ENCODE measurements at places on chromosomes 11 and 22.
A peak's percentile ranks its signal among the peaks of the same experiment; 100 is the strongest.

- no peak for DNase-seq
These were observed 2.9 kb downstream of the PHLDB1 start for GRCh38 chr11:118610225-118610772.

GRCh38 chr11:44809283-44809682, 82.5 kb downstream of the TSPAN18 start:
- DNase-seq: no peak

DNA sequence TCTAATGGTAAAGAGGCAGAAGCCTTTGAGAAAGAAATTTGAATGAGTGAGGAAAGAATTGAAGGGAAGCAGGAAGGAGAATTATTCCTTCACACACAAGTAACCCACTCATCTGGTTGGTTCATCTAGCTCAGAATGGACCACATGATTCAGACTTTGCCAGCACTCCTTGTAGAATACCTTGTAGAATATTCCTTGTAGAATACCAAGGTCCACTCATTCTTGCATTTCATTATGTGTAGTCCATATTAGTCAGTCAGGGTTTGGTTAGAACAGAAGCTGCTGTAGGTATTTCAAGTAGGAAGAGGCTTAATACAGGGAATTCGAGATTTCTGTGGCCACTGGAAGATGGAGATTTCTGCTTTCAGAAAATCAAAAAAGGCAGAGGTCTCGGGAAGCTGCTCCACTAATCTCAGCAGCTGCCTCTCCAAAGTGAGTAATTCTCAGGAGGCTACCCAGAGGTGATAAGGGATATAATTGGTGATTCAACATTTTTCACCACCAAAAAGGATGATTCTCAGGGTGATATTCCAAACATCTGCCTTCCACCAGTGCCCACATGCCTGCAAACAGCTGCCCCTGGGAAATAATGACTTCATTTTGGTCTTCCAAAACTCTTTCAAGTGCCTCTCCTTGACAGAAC, 329.1 kb downstream of the TMEM135 start:
- no peak for DNase-seq

DNA sequence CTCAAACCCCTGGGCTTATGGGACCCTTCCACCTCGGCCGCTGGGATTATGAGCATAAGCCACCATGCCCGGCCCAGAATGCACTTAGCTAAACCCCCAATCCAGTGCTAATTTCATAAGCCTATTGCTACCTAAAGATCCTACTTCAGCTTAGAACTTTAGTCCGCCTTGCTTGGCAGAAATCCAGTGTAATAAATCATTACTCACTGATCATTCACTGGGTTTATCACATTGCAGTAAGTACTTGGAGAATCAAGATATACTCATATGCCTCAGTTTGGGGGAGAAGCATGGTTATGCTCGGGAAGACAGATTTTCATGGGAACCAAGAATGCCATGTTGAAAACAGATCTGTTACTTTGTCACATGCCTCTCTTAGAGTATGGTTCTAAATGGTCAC, 3.8 kb upstream of the TBRG1 start:
- DNase-seq: no peak

- DNase-seq: no peak
These were observed 1.7 kb upstream of the TUT1 start for GRCh38 chr11:62592989-62593421.

- peak; percentile 6 for DNase-seq
These were observed 13.6 kb downstream of the MRPL21 start for GRCh38 chr11:68889948-68890446.

- no peak for DNase-seq
These were observed 6.6 kb upstream of the CDC42BPG start for GRCh38 chr11:64850979-64851567.

- DNase-seq: no peak
These were observed 24.3 kb downstream of the NEU3 start for GRCh38 chr11:75013051-75013450.

DNA sequence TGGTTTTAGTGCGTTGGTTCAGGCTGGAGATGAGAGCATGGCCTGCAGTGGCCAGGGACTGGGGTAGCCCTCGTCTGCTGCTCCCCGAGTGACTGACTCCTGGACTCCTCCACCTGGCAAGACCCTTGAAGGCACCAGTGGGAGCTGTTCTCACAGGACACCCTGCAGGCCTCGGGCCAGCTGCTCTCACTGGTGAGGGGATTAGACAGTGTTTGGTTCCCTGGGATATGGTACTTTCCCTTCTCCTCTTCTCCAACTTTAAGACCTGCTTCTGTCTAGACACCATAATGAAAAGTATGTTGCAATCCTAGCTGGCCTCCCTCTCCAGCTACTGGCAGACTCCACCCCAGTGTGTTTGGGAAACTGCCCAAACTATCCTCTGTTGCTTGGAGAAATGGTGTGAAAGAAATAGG, 168.8 kb upstream of the CADM1 start:
- DNase-seq: no peak

DNA sequence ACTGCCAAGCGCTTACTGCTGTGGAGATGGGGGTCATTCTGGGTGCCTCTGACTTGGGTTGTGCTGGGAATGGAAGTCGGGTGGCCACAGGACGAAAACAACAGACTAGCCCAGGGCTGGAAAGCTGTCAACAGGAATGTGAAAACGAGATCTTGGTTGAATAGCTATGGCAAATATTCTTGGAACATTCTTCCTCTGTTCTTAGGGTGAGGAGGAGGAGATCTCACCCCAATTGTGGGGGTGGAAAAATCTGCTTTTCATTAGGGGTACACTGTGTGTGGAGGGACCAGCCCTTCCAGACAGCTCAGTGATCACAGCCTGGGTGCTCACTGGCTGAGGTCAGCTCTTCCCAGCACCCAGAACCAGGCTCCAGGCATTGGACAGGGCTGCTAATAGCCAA, 52.0 kb upstream of the PRSS23 start:
- DNase-seq: no peak

GRCh38 chr11:15500643-15501042, 385.9 kb downstream of the INSC start:
- DNase-seq: no peak

GRCh38 chr11:10351435-10351764, 46.5 kb downstream of the ADM start:
- no peak for DNase-seq

DNA sequence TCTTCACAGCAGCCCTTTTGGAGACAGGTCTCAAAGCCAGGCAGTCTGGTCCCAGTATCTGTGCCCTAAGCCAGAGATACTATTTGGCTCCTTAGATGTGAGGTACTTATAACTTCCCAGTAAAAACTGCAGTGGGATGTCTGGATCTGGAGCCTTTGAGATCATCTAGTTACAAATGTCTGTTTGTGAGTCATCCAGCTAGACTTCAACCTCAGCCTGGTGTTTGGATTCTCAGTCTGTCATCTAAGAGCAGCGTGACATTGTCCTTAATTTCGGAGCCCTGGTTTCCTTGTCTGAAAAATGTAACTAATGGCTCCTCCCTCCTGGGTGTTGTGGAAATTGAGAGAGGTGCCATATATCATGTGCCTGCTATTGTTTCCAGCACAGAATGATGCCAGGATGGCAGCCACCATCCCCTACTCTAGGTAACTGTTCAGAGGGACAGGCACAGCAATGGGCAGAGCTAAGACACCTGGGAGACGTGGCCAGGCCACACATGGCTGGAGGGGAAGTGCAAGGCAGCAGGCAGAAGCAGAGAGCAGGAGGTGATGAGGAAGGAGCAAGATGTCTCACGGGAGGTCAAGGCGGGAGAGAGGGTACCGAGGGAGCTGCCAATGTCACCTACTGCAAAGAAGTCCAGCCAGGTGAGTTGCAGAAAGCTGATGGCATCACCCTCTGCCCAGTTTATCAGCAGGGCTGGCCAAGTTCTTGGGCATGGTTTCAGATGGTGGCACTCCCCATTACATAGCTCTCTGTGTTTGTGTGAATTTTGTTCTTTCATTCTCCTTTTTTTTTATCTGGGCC, 20.6 kb upstream of the ST3GAL4 start:
- DNase-seq: no peak

GRCh38 chr11:95985174-95985808, 61.4 kb upstream of the MTMR2 start:
- no peak for DNase-seq

GRCh38 chr11:13495929-13496328, at the start of gene PTH:
Gene PTH, minus strand, starts transcription at chr11:13495997. Its CDS starts 3,142 bp downstream, at chr11:13492855.
- DNase-seq: no peak

DNA sequence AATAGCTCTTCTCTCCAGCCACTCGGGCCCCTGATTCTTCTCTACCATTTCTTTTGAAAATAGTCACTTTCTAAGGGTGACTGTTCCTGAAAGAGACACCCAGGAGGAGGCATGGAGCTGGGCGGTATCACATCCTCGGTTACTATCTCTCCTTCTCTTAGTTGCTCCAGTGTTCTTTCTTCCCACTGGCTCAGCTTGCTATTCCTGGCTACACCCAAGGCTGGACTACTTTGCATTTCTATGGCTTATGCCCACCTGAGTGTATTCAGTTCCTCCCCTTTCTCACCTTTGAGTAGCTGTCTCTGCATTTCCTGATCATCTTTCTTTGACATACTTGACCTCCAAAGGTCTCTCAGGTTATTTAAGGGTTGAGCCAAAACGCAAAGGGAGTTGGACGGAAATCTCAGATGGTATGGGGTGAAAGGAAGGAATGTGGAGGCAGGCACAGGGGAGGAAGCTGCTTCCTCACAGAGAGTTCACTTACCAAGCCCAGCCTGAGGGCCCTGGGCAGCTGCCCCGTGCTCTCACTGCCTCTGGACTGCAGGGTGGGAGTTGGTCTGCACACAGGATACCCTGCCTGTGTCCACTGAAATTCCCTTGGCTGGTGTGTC, 155.7 kb downstream of the SNX19 start:
- no peak for DNase-seq

- no peak for DNase-seq
These were observed 4.1 kb upstream of the SAC3D1 start for GRCh38 chr11:65036931-65037330.

DNA sequence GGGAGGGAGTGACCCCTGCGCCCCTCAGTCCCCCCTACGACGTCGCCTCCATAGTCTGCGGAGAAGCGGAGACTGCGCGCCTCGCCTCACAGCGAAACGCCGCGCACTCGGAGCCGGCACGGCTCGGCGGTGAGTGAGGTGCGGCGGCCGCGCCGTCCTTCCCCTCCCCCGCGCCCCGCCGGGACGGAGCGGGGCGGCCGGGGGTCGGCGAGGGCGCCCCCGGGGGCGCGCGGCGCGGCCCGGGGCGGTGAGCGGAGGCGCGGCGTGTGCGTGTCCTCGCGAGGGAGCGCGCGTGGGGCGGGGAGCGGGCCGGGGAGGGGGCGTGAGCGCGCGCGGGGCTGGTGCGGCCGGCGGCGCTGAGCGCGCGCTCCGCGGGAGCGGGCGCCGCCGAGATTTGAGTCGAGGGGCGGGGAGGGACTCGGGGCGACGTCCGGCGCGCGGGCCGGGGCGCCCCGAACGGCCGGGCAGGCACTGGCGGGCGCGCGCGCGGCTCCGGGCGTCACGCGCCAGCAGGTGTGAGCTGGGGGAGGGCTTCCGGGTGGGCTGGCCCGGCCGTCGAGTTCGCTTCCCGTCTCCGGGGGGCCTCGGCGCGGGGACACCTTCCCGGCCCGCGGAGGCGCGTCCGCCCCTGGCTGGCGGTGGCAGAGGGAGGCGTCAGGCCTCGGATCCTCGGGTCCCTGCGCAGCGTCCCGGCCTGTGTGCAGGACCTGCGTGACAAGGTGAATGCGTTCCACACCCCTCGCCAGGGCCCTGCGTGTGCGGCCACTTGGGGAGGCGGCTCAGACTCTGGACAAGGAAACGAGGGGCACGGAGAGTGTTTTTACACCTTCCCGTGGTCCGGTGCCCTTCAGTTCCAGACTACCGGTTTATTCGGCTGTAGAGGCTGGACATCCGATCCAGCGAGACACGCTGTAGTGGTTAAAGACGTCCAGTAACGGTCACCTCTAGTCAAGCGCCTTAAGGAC, 50.4 kb downstream of the FAM83F start:
- DNase-seq: peak; percentile 66

- DNase-seq: no peak
These were observed 90.6 kb downstream of the CELSR1 start for GRCh38 chr22:46446799-46447198.

DNA sequence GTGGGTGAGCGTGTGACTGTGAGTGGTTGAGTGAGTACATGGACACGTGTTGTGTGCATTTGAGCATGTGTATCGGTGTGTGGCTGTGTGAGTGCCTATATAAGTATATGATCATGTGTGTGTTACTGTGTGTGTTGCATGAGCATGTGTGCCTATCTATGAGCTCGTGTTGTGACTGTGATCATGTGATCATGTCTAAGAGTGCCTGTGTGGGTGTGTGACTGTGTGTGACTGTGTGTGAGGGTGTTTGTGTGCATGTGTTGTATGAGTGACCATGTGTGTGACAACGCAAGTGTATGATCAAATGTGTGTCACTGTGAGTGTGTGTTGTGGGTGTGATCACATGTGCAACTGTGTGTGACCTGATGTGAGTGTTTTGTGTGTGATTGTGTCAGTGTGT, 88.8 kb downstream of the UBASH3B start:
- DNase-seq: no peak

- no peak for DNase-seq
These were observed 181.1 kb downstream of the CTTN start for GRCh38 chr11:70579316-70579955.

DNA sequence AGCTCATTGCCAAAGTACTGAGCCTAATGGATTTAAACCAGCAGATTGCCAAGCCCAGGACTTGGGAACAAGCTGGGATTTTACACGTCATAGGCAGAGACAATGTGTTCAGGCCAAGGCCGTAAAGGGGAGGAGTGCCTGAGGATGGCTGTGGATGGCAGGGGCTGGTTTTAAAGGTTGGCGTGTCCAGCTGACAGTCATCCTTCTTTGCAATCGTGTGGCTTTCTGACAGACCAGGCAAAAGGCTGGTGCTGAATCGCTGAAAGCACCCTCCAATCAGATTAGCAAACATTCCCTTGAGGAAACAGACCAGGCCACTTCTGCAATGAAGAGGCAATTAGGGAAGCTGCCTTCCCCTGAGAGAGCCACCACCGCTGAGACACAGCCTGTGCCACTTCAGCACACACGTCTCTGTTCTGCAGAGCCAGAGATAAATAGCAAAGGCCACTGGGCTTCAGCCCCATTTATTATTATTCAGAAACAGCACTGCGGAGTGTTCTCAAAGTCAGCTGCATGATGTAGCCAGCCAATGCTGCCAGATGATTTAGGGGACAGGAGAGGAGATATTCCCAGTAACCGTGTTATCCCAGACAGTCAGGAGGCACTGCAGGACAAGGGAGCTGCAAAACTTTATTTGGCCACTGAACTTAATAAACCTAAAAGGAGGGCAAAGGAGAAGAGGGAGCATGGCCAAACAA, 54.2 kb upstream of the CSNK2A3 start:
- DNase-seq: no peak

GRCh38 chr22:43689356-43689755, 122.7 kb downstream of the EFCAB6 start:
- DNase-seq: no peak

DNA sequence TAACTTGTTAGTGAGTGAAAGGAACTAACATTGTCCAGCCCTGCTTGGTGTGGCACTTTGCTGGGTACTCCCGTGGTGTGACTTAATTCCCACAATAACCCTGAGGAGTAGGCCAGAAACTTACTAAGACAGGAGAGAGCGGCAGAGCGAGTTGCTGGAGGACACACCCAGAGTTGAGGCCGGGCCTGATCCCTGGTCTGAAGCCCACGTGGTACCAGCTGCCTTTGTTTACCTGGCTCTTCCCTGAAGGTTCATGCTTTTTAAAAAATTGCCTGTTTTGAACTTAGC, 594 bp downstream of the MPST start:
- no peak for DNase-seq

- DNase-seq: no peak
These were observed 7.1 kb downstream of the TPCN2 start for GRCh38 chr11:69055598-69056516.

GRCh38 chr11:129239207-129239606, 47.1 kb upstream of the ARHGAP32 start:
- DNase-seq: no peak

- no peak for DNase-seq
These were observed 746.4 kb downstream of the BRD1 start for GRCh38 chr22:49081261-49081666.

Data from stimulated activated CD4-positive, alpha-beta T cell treated with anti-CD3 and anti-CD28 coated beads, Interleukin-12 subunit alpha, Interleukin-12 subunit beta, amount 100 ng/mL, for 4 hours (primary cell).